ENCODE measurements at places on chromosomes 3 and 15.

DNA sequence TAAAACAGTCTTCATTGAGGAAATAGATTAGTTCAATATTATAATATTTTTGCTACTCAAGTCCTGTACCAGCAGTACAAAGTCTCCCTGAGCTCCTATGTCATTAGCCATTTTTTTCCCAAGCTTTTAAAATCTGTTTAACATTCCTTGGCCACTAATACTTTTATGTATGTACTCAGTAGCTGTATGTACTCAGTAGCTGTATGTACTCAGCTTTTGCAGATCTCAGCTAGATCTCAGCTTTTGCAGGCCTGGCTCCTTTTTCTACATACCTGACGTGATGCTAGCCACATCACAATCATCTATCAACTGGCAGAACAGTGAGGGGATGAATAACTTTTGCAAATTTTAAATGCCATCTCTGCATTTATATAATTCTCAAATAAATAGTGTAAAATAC, 13.8 kb downstream of the SLC9C1 start:
- DNase-seq, result no peak

GRCh38 chr15:66767240-66767659, 65.2 kb downstream of the SMAD6 start:
- DNase-seq, result no peak

DNA sequence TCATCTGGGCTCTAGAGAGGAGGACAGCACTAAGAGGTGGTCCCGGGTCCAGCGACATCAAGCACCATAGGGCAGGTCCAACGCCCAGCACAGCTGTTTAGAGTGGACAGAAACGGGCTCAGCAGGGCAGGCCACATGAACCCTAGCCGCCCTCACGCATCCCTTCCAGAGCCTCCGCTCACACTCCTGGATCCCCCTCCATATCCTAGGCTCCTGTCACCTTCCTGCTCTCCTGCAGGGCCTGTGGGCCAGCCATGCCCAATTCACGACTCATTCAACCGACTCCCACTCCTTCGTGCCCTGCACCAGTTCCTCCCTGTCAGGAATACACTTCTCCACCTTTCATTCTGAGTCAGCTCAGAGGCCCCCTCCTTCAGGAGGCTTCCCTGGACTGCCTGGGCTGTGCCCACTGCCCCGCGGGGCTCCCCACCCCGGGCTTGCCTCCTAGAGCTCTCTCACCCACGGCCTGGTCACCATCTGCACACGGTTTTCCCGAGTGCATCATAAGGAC, 90.2 kb downstream of the LINGO1 start:
- DNase-seq, result no peak

DNA sequence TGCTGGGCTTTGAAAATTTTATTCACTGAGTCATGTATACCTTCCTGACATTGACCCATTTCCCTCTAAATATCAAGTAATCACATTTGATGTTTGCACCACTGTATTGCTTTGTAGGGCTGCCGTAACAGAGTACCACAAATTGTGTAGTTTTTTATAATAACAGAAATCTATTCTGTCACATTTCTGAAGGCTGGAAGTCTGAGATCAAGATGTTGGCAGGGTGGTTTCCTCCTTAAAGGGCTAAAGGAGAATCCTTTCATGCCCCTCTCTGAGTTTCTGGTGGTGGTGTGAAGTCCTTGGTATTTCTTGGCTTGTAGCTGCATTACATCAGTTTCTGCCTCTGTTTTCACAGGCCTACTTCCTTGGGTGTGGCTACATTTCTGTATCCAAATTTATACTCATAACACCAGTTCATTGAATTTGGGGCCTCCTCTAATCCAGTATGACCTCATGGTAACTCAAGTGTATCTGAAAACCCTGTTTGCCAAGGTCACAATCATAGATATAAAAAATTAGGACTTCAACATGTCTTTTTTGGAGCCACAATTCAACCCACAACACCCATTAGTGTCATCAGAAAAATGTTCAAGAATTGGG, 29.1 kb upstream of the ST6GAL1 start:
- DNase-seq, result no peak

DNA sequence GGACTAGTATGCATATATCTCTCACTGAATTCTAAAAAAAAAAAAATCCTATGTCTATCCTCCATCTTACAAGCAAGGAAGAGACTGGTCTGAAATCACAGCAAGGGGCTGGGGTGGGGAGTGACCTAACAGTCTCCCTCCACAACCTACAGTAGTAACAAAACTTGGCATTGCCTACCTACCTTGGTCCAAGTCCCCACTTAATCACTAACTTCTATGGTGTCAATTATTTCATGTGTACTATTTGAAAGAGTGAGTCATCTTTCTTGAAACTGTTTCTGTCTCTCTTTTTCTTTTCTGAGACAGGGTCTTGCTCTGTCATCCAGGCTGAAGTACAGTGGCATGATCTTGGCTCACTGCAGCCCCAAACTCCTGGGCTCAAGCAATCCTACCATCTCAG, 36.8 kb downstream of the CHAC1 start:
- DNase-seq, result no peak

DNA sequence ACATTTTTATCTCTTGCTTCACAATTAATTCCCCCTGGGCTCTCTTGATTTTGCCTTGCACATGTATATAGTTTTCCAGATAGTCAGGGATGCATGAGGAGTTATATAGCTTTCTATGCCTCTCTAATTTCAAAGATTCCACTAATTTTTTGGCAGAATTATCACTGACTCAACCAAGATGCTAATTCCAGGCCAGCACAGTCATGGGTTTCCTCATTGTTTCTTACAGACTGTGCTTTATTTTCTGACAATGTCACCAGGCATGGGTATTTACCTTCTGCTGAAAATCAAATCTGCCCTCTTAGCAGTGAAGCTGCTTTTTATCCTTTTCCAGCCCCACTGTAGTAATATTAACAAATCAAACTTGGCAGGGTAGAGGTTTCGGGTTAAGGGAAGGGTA, 1520.6 kb upstream of the CADM2 start:
- DNase-seq, result no peak

GRCh38 chr3:43709022-43709421, 18.3 kb downstream of the ABHD5 start:
- no peak for DNase-seq

DNA sequence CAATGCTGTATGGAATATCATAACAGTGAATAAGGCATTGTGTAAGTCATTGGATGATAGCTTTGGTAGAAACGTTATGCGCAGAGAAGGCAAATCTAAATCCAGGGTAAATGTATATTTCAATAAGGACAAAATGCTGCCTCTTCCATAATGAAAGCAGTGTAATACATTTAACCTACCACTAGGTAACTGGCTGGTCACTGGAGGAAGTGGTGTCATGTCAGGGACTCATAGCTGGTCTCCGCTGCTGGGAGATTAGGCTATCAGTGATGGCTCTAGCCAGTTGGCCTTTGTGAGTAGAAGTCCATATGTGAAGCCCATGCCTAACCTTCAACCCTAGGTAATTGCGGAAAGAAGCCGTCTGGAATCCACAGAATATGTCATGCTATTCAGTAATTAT, 140.9 kb downstream of the NLGN1 start:
- DNase-seq, result no peak

DNA sequence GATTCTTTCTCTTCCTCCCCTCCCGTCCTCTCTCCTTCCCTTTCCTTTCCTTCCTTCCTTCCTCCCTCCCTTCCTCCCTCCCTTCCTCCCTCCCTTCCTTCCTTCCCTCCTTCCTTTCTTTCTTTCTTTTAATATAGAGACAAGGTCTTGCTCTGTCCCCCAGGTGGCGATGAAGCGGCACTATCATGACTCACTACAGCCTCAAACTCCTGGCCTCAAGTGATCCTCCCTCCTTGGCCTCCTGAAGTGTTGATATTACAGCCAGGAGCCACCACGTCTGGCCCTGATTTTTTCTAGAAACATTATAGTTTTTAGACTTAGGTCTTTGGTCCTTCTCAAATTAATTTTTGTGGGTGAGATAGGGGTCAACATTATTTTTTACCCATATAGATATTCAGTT, 15.5 kb downstream of the GRM2 start:
- no peak for DNase-seq

DNA sequence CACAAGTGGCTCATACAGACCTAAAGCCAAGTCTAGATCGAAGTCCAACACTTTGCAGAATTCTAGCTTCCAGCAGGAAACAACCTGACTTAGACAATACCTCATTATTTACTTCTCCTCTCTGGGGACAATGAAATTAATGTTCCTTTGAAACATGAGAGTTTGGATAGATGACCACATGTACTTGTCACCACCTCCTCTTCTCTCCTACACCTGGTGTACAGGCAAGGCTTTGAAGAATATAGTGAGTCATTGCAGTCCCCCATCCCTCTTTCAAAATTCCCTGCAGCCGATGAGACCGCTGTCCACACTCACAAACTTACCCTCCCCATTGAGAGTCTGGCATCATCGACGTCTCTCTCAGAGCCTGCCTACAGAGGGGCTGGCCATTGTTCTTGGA, 189.0 kb upstream of the HES1 start:
- DNase-seq, result peak; percentile 75

DNA sequence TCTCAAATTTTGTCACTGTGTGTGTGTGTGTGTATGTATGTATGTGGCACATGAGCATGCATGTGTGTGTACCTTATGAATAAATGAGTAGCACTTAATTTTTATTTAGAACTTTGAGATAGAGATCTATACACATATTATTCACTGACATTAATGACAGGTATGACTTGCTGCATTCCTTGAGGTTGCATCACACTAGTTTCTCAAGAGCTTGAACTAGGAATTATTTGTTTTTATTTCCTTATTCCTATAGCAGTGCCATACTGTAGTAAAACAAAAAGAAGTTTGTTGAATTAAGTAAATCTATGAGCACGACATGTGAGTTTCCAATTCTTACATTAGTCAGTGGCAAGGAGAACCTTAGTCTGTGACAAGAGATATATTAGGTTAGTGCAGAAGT, 943.9 kb downstream of the ROBO1 start:
- DNase-seq, result no peak

DNA sequence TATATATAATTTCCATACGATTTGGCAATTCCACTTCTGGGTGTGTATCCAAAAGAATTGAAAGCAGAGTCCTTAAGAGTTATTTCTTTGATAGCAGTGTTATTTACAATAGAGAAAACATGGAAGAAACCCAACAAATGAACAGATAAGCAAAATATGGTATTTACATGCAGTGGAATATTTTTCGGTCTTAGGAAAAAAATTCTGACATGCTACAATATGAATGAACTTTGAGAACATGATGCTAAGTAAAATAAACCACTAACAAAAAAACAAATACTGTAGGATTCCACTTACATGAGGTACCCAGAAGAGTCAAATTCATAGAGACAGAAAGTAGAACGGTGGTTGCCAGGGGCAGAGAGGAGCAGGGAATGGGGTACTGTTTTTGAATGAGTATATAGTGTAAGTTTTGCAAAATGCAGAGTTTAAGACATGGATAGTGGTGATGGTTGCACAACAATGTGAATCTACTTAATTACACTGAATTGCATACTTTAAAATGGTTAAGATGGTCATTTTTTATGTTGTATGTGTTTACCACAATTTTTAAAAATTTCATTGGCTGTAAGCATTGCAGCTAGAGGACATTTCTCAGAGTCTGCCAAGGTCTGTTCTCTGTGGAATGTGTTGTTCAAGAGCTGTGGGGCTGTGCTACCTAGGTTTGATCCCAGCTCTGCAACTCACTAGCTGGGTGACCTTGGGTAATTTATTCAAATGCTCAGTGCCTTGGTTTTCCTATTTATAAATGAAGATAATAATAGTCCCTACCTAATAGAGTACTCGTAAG, 122.1 kb downstream of the MEX3B start:
- DNase-seq, result no peak

DNA sequence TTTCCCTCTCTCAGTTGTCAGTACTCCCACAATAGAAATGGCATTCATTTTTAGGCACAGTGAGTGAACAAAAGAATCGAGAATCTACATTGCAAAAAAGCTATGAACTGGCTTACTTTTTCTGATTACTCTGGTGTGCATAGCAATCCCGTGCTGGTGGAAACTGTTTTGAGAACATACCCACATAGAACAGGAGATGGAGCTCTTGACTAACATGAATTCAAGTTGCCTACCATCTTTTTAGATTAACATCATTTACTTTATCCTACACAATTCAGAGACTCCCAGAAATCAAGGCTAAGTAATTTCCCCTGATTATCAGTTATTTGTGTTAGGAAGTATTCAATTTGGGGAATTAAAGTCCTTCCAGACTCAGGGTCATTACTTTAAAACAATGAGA, 326.6 kb downstream of the ARPP21 start:
- peak; percentile 3 for DNase-seq

- DNase-seq, result no peak
Observed at GRCh38 chr15:77939851-77940250, 137.7 kb downstream of the TBC1D2B start.

All from COR-L47 (cell line).